Epithelial cell of esophagus (primary cell): ENCODE measurements at places on chromosomes 2 and 18.
A peak's percentile ranks its signal among the peaks of the same experiment; 100 is the strongest.

GRCh38 chr18:59514203-59514602, 155.1 kb upstream of the LMAN1 start:
- no peak for DNase-seq

- no peak for DNase-seq
Measured at GRCh38 chr2:238929242-238930081, 81.6 kb downstream of the TWIST2 start.

GRCh38 chr2:134039912-134040581, 213.8 kb upstream of the MGAT5 start:
- DNase-seq = no peak

DNA sequence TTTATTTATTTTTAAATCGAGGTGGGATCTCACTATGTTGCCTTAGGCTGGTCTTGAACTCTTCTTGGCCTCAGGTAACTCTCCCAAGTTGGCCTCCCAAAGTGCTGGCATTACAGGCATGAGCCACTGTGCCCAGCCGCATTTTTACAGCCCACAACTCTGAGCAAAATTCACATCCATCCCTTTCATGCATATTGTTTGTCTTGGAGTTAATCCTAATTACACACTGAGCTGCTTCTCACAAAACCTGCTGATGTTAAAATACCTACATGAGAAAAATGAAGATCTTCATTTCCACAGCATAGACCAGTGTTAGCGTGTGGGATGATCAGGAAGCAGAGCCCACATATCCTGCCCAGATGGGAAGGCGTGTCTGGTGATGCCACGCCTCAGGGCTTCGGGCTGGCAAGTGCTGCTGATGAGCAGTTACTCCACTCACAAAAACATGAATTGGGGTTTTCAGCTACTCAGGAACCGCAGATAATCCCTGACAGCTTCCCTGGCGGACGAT, 14.6 kb downstream of the ITGB1BP1 start:
- DNase-seq = peak; percentile 86
